Stimulated activated CD8-positive, alpha-beta memory T cell treated with anti-CD3 and anti-CD28 coated beads, Interleukin-15, amount 100 ng/mL, for 24 hours (primary cell): ENCODE measurements at places on chromosomes 7 and 10.

DNA sequence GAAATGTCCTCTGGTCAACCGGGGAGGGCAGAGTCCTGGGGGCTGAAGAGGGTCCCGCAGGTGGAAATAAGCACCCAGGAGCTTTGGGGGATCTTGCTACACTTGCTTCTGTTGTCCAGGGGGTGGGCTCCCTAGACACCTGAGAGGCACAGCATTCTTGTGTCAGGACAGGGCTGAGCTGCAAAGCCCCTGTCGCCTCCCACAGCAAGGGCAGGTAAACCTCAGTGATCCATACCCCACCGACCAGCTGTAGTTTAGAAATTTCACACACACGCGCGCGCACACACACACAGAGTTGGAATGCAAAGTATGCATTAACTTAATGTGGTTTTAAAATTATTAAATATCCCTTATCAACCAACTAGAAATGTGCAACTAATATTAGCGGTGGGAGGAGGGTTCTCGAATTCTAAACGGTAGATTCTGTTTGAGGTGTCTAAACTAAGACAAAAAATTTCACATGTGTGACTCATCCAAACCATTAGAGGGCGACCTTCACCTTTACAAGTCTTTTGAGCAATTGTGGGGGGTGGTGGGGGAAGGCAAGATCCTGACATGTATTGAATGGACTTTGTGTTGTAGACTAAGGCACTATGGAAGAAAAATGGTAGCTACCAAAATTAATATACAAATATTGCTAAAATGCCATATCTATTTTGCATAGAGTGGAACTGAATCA is 34.3 kb upstream of the PTF1A start:
- DNase-seq = no peak

- no peak for DNase-seq
Observed at GRCh38 chr7:157752832-157753291, 416.1 kb downstream of the DNAJB6 start.

- DNase-seq = no peak
Observed at GRCh38 chr7:16743236-16743635, 10.3 kb upstream of the TSPAN13 start.

DNA sequence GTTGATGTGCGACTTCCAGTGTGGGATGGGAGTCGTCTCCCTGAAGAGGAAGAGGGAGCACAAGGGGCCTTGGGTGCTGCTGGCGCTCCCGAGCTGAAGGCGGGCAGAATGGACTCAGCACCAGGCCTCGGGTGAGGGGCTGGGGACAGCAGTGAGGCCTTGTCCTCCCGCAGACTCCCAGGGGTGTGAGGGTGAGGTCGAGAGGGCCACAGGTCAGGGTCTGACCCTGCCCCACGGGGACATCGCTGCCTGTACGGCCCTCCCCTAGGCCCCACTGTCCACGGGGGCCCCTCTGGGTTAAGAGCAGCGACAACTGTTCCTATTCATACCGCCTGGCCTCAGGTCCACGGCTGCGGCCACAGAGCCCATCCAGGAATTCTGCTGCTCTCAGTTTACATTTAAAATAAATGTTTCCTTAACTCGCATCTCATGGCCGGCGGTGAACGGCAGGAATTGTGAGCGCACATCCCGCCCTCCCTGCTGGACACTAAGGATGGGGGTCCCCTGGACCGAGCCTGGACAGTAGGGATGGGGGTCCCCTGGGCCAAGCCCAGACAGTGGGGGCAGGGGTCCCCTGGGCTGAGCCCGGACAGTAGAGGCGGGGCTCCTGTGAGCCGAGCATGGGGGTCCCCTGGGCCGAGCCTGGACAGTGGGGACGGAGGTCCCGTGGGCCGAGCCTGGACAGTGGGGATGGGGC is 61.7 kb downstream of the PDGFA start:
- DNase-seq = no peak

- DNase-seq = no peak
Observed at GRCh38 chr7:155746188-155746587, 66.1 kb downstream of the SHH start.

DNA sequence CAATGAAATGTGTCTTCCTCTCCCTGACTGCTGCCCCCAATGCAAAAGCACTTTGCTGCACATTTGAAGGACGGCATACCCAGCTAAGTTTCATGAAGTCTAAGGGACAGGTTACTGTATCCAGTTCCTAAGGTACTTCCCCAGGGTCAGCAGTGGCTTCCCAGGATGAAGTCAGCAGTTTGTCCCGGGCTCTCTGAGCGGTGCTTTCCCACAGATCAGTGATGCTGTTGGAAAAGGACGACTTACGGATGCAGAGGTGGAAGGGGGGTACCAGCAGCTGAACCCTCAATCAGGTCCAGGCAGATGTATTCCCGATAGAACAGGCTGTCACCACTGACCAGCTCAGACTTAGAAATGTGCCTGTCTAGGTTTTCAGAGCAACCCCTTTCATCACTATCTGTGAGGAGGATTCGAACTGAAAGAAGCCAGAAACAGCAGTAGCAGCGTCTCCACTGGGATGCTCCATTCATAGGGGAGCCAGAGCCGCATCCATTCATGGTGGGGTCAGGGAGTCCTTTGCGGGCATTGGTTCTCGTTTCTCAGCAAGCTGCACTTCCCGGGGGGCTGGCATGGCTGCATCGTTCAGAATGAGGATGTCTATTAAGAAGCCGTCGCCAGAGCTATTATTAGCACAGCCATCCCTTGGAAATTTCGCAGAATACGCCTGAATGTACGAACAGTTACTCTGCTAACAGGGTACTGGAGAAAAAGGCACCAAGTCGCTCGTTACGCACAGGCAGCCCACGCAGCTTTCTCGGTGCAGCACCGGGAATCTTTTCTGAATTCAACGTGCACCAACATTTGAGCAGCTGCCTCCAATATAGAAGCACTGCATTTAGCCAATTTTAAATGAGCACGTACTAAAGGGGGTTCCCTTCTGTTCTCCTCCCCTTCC is 303.7 kb downstream of the PRPF18 start:
- no peak for DNase-seq

GRCh38 chr7:28343462-28343861 is 68.9 kb upstream of the CREB5 start:
- no peak for DNase-seq

GRCh38 chr7:99642027-99642426 is 25.3 kb downstream of the ZSCAN25 start:
- DNase-seq = no peak

GRCh38 chr10:69130251-69130650 is 6.3 kb downstream of the VPS26A start:
- DNase-seq = no peak

DNA sequence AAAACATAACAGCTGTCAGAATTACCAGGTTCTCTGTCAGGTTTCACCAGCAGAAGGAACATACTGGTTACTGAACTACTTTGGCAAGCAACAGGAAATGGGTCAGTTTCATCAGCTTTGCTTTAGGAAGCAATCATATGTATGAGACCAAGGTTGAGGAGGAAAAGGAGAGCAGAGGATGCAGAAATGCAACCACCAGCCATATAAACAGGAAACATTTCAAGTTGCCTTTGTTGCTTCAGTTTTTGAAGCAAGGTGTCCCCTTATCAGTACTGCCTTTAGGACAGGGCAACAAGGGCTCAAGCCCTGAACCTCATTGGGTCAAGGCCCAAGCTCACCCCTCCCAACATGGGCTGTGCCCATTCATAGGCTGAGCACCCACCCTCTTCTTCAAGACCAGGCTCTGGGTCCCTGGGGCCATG is 10.2 kb downstream of the HIPK2 start:
- DNase-seq = no peak

- DNase-seq = no peak
Observed at GRCh38 chr7:81869670-81870069, 99.8 kb upstream of the HGF start.

GRCh38 chr7:49639808-49640207 is 133.6 kb upstream of the VWC2 start:
- DNase-seq = no peak

DNA sequence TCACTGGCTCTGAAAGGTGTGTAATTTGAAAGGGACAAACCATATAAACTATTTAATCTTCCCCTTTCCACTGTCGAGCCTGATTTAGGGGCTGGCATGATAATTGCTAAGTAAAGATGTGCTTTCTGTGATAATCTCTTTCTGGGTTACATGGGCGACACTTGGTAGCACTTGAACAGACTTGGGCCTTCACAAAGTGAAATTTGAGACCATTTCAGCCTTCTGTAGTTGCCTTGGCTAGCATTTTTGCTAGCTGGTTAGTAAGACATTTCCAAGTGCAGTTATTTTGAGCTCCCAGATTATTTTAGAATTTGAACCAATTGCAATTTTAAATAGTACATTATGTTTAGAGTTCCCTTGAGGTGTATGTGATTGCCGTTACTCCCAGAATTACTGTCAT is 432.7 kb upstream of the GALNT17 start:
- no peak for DNase-seq

DNA sequence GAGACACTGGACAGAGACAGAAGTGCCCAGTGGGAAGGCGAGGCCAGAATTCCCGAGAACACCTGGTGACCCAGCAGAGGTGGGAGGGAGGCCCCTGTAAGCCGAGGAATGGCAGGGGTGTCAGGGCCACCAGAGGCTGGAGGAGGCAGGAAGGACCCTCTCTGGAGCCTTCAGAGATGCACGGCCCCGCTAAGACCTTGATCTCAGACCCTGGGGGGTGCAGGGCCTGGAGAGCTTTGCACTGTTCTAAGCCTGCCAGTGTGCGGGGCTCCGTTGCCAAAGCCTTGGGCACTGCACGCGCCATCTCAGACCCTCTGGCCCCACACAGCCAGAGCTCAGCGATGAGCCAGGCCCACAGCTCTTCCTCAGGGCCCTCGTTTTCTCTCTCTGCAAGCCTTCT is 557.1 kb downstream of the PTPRN2 start:
- no peak for DNase-seq

DNA sequence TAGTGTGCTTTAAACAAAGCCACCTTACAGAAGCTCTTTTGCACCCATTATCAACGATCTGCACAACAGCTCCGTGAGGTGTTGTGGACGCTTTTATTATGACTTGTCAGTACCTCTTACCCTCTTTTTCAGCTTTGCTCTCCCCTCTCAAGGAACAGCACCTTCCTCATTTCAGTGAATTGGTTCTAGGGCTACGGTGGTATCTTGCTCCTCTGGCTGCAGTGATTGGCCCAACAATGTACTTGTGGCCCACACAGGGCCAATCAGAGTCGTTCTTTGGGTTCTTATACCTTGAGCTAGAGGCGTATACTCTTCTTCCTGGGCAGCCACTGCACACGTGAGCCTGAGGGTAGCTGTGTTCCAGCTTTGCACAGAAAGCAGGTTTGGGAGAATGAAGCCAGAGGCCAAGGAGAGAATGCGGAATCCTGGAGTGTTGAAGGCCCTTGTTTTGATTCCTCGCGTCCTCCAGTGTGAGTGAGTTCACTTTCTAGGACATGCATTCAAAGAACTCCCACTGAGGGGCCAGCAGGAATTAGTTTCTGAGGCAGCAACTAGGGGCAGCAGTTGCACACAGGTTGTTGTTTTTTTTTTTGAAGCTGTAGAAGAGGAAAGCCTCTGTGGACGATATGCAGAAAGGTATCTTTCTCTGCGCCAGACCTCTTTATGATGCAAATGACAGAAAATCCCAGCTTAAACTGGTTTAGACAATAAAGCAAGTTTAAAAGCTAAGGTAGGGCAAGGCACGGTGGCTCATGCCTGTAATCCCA is 49.8 kb upstream of the PDZD8 start:
- no peak for DNase-seq

GRCh38 chr10:104333728-104334373 is 4.4 kb downstream of the ITPRIP start:
- no peak for DNase-seq

- no peak for DNase-seq
Observed at GRCh38 chr10:42776681-42777080, 5.9 kb upstream of the BMS1 start.

DNA sequence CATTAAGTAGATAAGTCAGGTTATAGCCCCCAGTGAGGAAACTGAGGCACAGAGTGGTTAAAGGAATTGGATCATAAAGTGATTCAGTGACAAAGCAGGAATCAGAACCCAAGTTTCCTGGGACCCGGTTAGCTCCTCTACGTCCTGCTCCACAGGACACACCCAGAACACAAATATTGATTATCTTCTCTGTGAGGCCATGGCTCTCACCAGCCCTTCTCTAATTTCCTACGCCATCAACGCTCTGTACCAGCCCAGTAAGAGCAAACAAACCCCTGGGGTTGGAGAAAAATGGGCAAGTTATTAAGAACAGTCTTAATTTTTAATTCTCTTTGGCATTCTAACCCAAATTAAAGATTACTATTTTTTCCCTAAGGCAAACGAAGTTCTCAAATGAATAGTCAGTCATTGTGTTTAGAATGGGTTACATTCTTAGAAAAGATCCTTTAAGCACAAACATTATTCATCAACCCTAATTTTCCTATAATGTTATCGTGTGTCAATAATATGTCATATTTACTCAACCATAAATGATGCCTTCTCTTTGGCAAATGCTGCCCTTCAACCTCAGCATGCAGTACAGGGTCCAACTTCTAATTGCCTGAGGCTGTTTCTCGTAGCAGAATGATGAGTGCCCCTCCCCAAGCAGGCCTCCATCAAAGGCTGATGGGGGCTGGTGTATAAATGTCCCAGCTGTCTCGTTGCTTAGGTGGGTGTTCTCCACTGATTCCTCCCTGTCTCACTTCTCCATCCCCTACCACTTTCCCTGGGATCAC is 25.4 kb upstream of the TM9SF3 start:
- no peak for DNase-seq

GRCh38 chr10:32413513-32413912 is 32.4 kb upstream of the CCDC7 start:
- DNase-seq = no peak

DNA sequence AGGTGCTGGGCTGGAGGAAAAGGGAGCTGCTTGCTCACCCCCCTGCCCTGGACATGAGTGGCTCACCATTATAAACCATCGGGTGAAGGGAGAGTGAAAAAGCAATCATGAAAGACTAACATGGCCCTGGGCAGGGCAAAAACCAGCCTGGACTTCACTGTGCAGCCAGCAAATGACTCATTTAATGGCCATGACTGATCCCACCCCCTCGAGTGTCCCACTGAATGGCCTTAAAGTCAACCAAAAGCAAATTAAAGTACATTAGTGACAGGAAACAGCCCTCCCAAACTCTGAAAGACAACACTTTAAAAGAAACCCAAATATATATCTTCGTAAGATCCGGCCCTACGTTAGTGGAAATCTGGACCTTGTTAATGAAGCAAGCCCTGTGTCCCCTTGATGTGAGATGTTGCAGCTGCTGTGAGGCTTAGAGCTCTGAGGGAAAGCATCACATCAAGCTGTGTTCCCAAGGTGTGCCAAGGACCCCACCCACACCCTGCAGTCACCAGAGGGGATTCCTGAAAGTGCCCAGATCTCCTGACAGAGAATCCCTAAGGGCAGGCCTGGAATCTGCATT is 31.2 kb downstream of the ADCYAP1R1 start:
- no peak for DNase-seq

DNA sequence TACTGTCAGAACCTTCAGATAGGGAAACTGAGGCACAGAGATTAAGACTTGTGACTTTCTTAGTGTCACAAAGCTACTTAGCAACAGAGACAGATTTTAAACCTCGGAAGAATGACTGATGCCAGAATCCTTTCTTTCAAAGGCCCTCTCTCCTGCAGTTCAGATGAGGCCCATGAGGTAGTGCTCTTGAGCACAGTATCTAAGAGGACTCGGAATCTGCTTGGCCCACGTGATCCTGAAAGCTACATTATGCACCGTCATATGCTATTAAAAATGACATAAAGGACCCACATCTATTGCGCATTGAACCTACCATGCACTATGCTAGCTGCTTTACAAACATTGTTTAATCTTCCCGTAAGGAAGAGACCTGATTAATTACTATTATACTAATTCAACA is 355.9 kb downstream of the SFMBT2 start:
- DNase-seq = no peak
